Neuronal stem cell (in vitro differentiated cells): ENCODE measurements at places on chromosomes 6 and 20.

DNA sequence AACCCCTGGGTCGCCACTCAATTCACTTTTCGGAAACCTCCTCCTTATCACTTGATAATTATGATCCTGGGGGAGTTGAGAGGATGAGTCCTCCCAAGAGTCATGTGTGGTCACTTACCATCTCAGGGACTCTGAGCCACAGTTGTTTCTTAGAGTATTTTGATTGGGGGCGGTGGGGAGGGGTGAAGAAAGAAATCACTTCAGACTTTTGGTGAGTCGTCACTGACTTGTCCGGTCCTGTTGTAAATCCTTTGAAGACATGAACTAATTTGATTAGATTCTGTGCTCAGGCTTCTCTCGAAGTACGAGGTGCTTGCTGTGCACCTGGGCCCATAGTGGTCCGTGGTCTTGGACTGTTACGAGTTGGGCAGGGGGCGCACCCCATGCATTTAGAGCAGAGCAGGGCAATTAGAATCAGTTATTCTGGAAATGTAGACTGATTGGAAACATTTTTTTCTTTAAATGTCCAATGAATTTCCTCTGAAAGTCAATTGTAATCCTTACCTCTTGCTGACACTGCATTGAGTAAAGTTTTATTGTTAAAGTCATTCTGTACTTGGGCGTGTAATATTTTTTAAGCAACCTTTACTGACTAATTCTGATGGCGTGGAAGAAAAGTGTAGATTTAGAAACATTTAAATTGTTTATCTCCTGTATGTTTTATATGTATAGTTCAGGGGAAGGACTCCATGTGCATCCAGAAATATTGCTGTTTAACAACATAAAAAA lies 173.4 kb downstream of the SLC16A10 start:
- DNase-seq: no peak

- no peak for DNase-seq
Observed at GRCh38 chr20:42978184-42978974, 211.3 kb downstream of the PTPRT start.

GRCh38 chr6:169255643-169256042 lies 2.0 kb upstream of the THBS2 start:
- DNase-seq: no peak

- DNase-seq: no peak
Observed at GRCh38 chr6:68633972-68634725, 933 bp upstream of the ADGRB3 start.
